Central memory CD4-positive, alpha-beta T cell (primary cell): ENCODE measurements at places on chromosomes 11 and 22.
A peak's percentile ranks its signal among the peaks of the same experiment; 100 is the strongest.

DNA sequence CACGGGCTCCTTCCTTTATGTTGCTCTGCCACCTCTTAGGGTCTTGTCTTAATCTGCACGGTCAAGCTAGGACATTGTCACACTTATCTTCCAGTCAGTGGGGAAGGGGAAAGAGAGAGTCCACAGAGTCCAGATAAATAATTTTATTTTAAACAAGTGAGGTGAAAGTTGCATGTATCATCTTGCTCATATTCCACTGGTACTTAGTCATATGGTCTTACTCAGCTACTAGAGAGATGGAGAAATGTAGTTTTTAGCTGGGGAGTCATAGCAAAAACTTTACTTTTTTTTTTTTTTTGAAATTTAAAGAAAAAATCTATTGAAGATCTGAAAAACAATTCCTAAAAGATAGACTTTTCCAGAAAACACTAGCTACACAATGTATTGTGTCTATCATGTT is 29.0 kb downstream of the PDE3B start:
- DNase-seq: no peak

DNA sequence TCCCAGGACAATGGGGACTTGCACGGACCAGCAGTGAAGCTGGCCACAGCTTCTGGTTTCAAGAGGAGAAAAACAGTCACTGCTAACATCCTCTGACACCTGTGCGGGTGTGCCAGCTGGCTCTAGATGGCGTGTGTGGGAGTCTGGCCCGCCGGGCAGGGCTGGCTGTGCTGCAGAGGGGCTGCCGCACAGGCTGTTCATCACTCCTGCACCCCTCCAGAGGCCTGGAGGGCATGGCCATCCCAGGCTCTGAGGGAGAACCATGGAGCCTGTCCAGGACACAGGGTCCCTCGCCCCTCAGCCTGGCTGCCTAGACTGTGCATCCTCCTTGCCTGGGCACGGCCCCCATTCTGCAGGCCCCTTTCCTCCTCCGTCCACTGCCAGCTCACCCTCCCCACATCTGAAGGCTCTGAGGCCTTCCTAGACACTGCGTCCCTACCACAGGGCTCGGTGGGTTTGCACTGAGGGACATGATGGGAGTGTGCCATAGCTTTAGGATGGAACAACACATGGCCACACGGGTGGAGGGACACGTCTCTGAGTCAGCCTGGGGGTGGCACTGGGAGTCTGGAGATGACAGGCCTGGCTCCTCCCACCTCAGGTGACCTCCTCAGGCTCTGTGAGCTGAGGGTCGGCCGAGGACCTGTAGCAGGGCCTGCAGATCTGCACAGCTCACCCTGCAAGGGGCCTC is 42.1 kb upstream of the GNB1L start:
- no peak for DNase-seq

- DNase-seq: no peak
These were observed 12.0 kb downstream of the IFITM10 start for GRCh38 chr11:1738380-1738779.

DNA sequence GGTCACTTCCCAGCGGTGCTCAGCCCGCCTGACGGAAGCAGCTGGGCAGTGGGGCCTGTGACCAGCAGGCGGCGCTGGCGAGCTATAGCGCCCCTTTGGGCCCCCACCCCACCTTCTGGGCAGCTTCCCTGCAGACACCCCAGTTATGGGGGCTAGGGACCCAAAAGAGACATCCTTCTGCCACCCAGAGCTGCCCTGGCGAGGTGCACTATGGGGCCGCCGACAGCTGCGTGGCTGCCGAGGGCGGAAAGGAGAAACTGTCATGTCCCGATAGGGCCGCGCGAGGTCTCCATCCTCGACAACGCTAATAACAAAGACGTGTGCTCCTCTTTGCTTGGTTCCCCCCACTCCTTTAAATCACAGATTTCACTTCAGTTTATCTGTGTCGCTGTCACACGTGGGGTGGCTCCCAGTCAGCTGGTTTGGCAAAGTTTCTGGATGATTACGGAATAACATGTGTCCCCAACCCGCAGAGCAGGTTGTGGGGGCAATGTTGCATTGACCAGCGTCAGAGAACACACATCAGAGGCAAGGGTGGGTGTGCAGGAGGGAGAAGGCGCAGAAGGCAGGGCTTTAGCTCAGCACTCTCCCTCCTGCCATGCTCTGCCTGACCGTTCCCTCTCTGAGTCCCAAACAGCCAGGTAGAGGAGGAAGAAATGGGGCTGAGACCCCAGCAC is 673 bp upstream of the MYO7A start:
- DNase-seq: peak; percentile 43

GRCh38 chr11:26599425-26599824 is 27.4 kb upstream of the MUC15 start:
- DNase-seq: no peak

DNA sequence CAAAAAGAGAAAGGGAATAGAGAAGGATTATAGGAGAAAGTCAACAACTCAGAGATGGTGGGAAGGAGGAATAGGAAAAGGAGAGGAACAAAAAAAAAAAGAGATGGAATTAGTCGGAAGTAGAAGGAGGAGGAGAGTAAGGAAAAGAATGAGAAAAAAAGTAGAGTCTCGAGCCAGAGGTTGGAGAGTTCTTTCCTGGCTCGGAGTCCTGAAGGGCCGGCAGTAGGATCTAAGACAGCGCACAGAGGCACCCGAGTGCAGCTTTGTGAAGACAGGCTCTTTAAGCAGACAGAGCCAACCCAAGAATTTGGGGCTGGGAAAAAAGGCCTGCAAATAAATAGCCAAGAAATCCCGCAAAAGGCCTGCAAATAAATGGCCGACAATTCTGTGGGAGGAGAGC is 170.4 kb upstream of the CCDC90B start:
- DNase-seq: no peak

DNA sequence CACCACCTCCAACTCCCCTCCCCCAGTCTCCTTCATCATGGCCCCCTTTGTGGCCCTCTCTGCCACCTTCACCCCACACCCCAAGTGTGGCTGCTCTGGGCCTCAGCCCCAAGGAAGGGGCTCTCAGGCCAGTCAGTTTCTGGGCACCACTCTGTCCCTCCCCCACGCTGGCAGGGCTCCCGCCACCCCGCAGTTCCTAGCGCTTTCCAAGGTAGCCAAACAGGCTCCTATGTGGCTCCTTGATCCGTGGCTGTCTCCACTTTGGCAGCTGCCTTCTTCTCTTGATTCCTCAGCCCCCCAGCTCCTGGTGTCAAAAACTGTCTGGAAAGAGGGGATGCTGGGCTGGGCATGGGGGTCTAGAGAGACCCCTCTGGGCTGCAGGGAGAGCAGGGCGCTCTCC is 10.4 kb upstream of the CACNA1I start:
- no peak for DNase-seq

DNA sequence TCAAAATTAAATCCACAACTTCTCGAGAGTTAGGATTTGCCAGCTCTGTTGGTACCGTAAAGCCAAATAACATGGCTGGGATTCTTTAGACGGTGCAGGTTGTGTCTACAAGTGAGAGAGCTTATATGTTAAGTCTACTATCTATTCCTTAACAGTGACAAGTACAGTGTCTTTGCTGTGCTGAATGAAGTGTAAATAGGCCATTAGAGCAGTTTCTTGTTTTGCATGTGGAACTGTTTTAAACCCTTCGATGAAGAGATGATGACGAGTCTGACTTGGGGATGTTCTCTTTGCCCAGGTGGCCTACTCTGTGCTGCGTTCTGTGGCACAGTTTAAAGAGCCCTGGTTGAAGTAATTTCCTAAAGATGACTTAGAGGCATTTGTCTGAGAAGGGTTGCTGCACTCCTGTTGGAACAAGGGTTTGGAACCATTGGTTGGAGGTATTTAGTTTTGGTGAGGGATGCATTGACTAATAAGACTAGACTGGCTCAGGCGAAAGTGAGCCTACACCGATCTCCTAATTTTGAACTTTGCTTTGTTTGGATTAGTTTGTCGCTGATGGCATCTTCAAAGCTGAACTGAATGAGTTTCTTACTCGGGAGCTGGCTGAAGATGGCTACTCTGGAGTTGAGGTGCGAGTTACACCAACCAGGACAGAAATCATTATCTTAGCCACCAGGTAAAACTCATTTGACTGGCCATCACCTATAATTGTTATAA is 988 bp downstream of the RPS3 start:
- peak; percentile 28 for DNase-seq

- DNase-seq: no peak
These were observed 80.9 kb upstream of the OR9Q1 start for GRCh38 chr11:57942808-57943207.

DNA sequence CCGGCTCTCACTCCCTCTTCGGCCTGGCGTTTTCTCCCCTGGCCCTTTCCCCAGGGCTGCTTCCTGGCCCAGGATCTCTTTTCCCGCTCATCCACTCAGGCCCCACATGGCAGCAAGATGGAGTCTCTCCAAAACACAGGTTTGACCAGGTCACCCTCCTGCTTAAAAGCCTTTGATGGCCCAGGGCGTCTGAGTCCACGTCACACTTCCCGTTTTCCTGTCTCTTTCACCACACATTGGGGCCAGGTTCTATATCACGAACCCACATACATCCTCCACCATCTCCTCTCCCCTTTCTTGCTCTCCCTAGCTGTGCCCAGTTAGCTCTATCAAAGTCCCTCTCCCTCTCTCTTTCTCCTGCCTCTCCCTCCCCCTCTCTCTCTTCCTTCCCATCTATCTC is 7.8 kb upstream of the LRRC32 start:
- no peak for DNase-seq

DNA sequence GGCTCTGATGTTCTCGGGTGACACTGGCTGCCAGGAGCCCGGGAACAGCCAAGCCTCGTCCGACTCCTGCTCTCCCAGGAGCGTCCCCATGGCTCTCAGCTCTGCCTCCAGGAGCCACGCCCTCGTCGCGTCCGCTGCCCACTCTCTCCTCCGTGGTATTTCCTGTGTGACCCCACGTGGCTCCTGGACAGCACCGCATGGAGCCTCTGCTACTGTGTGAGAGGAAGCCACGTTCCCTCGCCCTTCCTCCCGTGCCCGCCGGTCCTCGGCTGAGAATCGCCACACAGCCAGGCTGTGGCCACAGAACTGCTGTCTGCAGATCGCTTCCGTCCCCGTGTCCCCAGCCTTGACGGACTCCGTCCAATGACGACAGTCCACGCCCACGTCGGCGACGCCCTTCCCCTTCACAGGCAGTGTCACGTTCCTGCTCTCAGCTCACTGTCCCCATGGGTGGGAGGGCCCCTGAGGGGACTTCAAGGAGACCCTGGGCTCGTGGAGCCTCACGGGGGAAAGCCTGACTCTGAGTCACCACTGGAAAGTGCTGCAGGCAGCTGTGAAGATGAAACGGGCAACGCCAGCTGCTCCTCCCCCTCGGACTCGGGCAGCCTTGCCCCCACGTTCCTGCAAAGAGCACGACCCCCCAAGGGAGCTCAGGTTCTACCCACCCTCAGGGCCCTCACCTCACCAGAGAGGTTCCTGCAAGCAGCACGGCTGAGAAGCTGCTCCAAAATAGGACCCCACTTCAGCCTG is 458.5 kb downstream of the BRD1 start:
- no peak for DNase-seq

DNA sequence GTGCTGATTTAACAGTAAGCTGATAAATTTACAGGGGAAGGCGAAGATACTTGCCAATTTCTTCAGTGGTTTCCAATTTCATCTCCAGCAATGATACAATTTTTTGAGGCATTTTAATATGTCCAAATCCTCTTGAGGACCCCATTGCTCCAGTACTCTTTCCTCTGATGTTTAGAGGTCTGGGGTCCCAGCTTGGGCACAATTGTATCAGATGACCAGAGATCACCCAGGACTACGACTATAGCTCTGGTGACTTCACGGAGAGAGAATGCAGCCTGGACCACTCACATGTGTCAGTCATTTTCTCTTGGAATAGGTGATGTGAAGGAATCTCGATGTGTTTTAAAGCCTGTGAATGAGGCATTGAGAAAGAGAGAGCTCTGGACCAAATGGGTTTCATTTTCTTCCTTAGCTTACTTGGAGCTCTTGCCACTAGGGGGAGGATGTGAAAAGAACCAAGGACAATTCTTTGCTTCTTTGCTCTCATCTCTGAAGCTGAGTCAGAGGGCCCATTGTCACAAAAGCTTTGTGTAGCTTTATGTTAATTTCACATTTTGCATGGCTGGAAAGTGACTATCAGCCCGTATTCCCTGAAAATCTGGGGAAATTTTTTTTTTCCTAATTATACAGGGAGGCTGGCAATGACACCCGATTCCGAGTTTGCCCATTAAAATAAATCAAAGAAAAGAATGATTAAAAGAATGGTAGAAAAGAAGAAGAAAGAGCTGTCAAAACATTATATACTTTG is 6.7 kb upstream of the CCDC90B start:
- DNase-seq: peak; percentile 17

DNA sequence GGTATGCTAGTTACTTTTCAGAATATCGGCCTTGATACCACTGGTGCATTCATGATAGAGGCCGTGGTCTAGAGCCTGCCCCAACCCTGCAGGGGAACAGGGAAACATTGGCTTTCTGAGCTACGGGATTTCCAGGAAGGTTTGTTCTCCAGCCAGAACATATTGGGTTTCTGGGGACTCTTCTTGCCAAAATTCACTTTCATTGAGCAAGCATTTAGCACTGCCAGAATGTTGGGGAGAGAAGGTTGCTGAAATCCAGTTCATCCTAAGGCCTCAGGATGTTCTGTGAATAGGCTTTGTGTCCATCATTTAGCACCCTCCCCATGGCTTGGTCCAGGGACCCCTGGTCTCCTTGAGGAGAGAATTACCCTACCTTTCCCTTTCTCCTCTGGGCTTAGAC is 36.7 kb downstream of the DRG1 start:
- no peak for DNase-seq
